Activated CD8-positive, alpha-beta memory T cell treated with anti-CD3 and anti-CD28 coated beads for 1 hour (primary cell): ENCODE measurements at places on chromosomes 7 and 10.

- no peak for DNase-seq
These were observed 19.6 kb downstream of the GIMAP5 start for GRCh38 chr7:150756858-150757257.

DNA sequence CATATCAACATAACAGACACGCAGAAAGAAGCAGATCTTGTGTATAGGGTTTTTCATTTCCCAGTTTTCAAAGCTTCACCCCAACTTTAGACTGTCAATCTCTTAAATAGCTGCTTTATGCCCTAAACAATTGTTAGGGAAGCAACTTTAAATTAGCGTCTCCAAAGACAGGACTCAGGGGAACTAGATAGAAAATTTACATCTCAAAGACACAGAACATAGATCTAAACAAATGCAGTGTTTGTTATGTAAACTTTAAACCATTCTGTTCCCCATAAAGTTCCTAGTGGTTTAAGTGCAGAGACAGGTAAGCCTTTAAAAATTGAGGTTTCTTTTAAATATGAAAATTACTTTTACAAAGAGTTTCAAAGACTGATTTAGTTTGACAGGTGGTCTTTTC lies 379.2 kb upstream of the GHITM start:
- no peak for DNase-seq

GRCh38 chr7:151447901-151448260 lies 7.9 kb upstream of the CRYGN start:
- DNase-seq, result no peak

DNA sequence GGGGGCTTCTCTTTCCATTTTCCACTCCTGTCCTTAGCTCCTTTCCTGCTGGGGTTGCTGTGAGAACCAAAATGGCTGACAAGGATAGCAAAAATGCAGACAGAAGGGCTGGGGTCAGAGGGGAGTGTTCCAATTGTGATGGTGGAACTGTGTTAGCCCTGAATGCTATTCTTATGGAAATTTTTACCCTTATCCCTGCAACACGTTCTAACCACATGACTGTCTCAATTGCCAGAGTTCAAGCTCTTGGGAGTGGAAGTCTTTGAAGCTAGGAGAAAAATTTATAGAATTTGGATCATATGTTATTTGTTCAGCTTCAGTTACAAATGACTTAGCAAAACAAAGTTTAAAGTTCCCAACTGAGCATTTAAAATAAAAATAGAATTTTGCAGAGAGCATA lies 134.1 kb downstream of the ADCYAP1R1 start:
- no peak for DNase-seq

- DNase-seq, result no peak
These were observed 501.9 kb upstream of the SEMA3D start for GRCh38 chr7:85688712-85689111.

- DNase-seq, result no peak
These were observed 8.3 kb downstream of the EBF3 start for GRCh38 chr10:129955601-129956285.

- no peak for DNase-seq
These were observed 188.8 kb downstream of the GFRA1 start for GRCh38 chr10:116084161-116084560.

- DNase-seq, result no peak
These were observed 693.6 kb downstream of the PHTF2 start for GRCh38 chr7:78492146-78492545.

- DNase-seq, result no peak
These were observed 273.9 kb downstream of the USP6NL start for GRCh38 chr10:11337516-11337915.

DNA sequence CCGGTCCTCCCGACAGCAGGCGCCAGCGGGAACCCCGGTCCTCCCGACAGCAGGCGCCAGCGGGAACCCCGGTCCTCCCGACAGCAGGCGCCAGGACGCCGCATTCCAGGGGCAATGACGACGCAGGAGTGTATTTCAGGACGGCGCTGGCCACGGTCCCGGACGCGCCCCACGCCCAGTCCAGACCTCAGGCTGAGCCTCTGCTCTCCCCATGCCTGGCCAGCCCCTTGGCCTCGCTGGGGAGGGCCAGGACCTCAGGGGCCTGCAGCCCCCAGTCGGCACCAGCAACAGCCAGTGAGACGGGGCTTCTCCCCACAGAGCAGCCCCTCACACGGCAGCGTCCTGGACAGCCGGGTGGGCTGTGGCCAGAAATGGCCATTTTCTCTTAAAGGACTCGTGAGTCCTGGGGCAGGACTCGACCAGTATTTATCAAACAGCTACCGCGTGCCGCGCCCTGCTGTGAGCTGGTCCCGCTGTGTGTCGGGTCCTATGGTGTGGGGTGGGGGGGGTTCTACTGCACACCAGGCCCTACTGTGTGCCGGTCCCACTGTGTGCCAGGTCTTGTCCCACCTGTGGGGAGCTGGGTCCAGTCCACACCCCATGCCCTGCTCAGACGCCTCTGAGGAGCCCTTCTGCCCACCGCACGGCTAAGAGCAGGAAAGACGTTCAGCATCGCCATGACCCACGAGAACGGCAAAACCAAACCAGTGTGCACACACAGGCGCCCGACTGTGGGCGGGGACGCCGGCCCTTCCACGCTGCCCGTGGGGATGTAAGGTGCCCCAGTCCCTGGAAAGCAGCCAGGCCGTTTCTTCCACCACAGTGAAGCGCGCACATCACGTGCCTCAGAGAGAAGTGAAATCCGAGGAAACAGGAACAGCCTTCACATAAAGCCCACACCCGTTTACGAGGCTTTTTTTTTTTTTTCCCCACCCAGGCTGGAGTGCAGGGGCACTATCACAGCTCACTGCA lies 33.3 kb downstream of the GET4 start:
- no peak for DNase-seq

DNA sequence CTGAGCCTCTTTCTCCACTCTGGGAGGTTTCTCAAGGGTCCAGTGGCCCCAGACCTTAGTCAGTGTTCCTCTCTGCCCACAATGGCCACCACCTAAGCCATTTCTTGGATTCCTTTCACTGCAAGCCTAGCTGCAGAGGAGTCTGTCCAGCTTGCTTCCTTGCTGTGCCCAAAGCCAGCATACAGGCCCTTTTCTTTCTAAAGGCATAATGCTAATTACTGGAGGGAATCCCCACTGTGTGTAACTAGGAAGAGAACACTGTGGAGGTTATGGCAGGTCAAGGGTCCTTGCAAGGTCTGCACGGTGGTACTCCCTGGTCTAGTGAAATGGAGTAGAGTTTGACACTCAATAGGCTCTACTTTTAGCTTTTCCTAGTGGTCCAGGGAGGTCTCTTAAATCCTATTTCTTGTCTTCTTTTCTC lies 70.4 kb upstream of the CC2D2B start:
- no peak for DNase-seq

- DNase-seq, result no peak
These were observed 3.1 kb upstream of the EVX1 start for GRCh38 chr7:27239387-27240014.

GRCh38 chr10:66642217-66642616 lies 283.6 kb upstream of the LRRTM3 start:
- DNase-seq, result no peak

DNA sequence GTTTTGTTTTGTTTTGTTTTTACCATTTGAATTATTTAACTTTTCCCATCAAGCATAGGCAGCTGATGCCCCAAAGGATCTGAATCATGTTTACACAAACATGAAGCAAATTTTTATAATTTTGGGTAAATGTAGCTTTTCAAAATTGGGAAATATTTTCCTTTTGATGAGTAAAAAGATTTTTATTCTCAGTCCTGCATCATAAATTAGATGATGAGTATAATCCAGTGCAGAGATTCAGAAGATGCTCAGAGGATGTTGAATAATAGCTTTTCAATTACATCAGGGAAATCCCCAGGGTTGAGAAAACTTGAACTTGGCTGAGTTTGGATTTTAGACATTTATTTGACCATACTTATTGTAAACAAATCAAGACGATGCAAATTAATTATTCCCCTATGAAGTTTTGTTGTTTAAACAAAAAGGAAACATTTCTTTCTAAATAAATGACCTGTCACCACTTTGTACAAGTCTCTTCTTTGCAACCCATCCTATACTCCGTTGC lies 121.7 kb downstream of the FAM204A start:
- DNase-seq, result no peak

- no peak for DNase-seq
These were observed 199.0 kb downstream of the CHCHD3 start for GRCh38 chr7:132882714-132883428.

DNA sequence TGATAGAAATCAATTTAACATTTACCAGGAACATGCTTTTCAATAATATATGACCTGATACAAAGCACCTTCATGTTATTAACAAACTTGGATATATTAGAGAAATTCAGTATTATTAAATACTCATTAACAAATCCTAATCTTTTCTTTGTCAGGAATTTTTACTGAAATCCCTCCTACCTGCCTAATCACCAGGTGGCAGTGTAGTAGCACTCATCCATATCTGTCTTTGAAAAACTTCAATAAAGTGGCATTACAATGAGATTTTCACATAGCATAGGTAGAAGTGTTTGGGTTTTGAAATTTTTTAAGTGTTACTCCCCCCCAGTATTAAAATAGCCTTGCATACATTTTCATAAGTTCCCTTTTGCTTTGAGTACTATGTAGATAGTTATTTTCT lies 1246.6 kb upstream of the LRRN3 start:
- DNase-seq, result no peak

DNA sequence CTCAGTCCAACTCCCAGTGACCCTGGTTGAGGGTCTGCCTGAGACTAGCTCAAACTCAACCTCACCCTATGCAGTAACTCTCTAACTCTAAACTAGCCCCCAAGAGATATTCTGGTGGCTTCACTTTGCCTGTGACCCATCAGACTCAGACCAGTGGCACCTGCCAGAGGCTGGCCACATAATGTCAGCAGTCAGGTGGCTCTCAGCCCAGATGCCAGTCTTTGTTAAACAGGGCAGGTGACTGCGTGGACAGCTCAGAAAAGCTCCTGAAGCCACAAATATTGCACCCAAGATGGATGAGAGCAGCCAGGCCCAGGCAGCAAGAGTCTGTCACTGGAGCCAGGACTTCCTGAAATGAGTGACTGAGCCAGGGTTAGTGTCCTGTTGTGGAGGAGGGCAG lies 129.7 kb upstream of the TCF7L2 start:
- no peak for DNase-seq

GRCh38 chr10:91389636-91390512 lies 20.3 kb upstream of the HECTD2 start:
- no peak for DNase-seq

DNA sequence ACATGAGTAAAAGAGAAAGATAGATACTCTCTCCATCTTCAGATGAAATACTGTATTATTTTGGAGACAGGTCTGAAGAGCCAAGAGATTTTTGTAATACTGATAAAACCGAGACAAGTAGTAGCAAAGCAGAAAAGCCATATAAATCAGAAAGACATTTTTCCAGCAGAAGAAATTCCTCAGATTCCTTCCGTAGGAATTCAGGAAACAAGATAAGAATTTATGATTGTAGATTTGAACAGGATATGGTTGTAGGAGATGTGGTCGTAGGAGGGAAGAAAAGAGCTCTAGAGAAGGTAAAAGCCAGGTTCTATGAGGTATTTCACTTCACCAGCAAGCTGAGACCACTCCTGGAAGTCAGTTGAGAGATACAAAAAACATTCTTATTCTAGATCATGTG lies 17.6 kb upstream of the AASS start:
- no peak for DNase-seq

DNA sequence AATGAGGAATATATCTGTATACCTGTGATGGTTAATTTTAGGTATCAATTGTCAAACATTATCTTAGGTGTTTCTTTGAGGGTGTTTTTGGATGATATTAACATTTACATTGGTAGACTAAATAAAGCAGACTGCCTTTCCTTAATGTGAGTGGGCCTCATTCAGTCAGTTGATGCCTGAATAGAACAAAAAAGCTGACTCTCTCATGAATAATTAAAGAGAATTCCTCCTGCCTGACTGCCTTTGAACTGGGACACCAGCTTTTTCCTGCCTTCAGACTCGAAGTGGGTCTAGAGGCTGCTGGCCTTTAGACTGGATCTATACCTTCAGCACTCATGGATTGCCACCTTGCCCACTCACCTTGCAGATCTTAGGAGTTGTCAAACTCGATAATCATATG lies 117.9 kb upstream of the TMEM168 start:
- DNase-seq, result no peak
